ENCODE measurements at places on chromosomes 5 and 9.

DNA sequence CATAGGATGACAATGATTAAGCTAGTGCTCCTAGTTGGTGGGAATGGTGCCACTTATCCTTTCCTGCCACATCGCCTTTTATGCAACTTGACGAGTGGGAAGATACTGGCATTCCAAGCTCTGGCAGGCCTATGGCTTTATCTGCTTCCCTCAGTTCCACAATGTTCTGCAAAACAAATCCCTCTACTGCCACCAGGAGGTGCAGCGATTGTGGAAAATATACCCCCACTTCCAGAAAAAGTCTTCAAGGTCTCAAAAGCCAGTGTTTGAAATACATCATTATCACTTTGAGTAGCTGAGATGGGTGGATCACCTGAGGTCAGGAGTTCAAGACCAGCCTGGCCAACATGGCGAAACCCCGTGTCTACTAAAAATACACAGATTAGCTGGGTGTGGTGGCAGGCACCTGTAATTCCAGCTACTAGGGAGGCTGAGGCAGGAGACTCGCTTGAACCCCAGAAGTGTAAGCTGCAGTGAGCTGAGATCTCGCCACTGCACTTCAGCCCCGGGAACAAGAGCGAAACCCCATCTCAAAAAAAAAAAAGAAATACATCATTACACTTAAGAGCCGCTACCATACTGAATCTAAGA is 3.4 kb downstream of the CLINT1 start:
- DNase-seq: no peak

DNA sequence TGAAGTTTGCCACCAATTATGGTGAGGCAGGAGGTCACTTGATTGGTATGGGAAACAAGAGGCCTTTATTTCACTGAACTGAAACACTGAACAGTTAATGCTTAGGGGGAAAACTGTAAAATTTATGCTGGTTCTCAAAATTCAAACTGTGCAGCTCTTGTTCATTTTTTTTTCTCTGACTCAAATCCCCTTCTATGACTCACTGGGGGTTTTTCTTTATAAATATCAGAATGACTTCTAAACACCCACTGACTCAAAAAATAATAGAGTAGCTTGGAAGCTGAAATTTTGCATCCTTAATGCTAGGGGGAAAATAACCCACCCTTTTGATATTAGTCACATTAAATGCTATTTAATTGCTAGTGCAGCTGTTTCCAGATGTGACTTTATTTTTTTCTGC is 24.1 kb upstream of the OTP start:
- no peak for DNase-seq

DNA sequence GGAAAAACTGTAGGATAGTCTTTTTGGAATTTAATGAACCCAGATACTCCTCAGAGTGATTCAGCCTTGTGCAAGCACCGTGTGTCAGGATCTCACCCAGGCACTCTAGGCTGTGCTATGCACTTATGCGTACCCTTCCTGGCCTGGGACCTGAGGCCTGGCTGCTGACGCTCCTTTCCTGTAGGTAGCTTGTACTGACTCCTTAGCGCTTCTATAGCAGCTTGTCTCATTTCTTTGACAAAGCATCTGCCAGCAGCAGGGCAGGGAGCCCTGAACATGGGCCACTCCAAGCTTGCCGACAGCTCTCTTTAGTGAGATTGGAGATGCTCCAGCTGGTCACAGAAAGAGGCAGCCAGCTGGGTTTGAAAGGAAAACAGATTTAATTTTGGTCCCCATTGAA is 147.3 kb downstream of the SGCD start:
- no peak for DNase-seq

DNA sequence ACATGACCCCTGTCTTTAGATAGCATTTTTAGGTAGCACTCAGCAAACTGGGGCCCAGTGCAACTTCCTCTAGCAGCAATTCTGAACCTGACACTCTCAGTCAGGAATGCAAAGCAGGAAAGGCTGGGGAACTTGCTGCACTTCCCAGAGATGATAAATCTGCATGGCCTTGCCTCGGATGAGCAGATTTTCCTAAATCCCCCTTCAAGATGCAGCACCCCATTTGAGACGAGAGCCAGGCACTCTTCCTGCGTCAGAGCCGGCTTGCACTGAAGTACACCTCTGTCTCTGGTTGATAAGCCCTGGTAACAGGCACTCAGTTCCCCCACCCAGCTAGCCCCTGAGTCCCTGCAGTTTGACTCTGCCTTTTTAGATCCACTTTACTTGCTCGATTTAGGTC is 296.7 kb upstream of the PANK3 start:
- DNase-seq: no peak

DNA sequence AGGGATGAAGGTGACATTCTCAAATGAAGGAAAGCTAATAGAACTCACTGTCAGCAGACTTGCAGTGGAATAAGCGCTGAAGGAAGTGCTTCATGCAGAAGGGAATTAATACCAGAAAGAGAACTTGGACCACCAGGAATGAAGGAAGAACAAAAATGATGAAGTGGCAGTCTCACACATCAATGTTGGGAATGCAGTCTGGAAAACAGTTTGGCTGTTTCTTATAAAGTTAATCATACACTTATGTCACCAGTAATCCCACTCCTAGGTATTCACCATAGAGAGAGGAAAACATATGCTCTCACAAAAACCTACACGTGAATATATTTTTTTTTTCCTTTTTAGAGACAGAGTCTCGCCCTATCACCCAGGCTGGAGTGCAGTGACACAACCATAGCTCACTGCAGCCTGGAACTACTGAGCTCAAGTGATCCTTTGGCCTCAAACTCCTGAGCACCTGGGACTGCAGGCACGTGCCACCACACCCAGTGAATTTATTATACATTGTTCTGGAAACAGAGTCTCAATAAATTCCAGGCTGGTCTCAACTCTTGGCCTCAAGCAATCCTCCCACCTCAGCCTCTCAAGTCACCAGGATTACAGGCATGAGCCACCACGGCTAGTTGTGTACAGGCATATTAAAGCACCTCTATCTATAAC is 81.2 kb downstream of the ROR2 start:
- no peak for DNase-seq

GRCh38 chr9:126591083-126591482 is 22.6 kb upstream of the LMX1B start:
- no peak for DNase-seq

GRCh38 chr5:146173597-146173996 is 8.9 kb downstream of the LARS1 start:
- DNase-seq: no peak

DNA sequence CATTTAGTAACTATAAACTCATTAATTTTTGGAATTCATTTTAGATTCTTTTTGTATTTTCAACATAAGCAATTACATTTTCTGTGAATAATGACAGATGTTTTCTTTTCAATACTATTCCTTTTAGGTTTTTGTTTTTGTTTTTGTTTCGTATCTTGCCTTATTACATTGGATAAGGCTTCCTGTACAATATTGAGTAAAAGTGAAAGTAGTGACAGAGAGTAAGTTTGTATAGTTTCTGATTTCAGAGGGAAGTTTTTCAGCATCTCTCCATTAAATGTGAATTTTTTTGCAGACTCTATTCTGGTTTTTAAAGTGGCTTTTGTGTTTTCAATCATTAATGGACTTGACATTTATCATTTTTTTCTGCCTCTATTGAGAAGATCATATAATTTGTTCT is 12.8 kb upstream of the CAMK4 start:
- no peak for DNase-seq

- no peak for DNase-seq
These were observed 52.7 kb downstream of the ITGA1 start for GRCh38 chr5:52840277-52841050.

- no peak for DNase-seq
These were observed 448.4 kb downstream of the PSAT1 start for GRCh38 chr9:78745331-78745730.

GRCh38 chr9:34571481-34571810 is 18.1 kb downstream of the CNTFR start:
- no peak for DNase-seq

GRCh38 chr5:73947906-73948640 is 322.1 kb downstream of the ARHGEF28 start:
- DNase-seq: no peak

DNA sequence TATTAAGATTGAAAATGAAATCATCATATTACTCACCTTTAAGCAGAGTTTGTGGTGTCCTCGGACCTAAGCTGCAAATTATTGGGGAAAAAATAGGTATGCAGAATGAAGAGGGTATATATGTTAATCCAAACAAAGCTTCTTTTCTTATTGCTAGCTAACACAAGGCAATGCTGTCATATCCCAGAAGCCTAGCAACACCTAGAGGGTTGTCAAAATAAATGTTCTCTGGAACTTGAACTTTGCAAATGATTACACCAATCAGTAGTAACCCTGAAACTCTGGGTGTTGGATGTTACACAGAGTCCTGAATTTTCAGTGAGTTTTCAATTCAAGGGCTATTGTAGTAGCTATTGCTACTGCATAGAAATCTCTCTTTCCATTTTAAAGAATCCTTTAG is at the start of gene C6:
C6 (minus strand) TSS at position 193 of the 400 bp plus-strand sequence. CDS start 10,302 bp downstream, outside the sequence.
- DNase-seq: no peak

DNA sequence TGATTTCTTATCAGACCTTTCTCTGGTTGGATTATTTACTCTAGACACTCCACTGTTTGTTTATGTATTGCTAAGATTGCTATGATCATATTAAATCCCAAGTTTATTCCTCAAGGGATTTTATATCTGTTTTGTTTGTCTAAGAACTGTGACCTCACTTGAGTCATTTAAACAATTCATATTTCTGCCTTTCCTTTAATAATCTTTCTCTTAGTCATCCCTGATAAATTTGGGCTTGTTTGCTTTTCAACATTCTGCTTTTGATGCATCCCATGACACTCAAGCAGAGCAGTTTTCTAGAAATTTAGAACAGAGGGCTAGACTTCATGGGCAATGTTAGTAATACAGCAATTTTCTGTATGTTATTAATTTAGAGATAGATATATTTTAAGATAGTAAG is 231.6 kb upstream of the TNC start:
- DNase-seq: no peak

DNA sequence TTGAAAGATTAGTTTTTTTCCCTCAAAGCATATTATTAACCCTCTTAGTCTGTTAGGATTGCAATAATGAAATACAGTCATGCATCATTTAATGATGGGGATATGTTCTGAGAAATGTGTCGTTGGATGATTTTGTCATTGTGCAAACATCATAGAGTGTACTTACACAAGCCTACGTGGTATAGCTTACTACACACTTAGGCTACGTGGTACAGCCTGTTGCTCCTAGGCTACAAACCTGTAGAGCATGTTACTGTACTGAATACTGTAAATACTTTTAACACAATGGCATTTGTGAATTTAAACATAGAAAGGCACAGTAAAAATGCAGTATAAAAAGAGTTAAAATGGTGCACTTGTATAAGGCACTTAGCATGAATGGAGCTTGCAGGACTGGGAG is 132.7 kb downstream of the PDE8B start:
- no peak for DNase-seq

DNA sequence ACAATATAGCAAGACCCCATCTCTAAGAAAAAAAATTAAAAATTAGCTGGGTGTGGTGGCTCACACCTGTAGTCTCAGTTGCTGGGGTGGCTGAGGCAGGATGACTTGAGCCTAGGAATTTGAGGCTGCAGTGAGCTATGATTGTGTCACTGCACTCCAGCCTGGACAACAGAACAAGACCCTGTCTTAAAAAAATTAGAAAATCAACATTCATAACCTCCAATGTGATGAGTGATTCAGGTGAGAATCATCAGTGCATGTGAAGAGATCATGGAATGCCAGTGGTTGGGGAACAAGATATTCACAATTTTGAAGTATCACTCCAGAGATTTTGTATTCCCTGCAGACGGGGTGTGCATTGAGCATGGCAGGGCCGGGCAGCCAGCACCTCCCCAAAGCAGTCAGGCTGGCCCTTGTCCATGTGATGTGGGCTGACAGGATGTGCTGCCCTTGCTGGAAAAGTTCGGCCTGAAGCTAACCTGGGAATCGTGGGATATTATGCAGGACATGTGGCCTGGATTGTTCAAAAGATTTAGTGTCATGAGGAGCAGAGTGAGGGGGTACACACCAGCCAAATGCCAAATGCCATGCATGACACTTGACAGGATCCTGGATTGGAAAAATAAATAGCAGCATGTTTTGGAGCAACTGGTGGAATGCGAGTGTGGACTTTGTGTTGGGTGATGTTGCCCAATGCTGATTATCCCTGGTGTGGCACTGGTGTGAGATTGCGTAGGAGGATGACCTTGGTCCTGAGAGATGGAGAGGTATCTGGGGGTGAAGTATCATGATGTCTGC is 189.0 kb downstream of the RGS3 start:
- no peak for DNase-seq
